ENCODE measurements at places on chromosomes 4 and X.

DNA sequence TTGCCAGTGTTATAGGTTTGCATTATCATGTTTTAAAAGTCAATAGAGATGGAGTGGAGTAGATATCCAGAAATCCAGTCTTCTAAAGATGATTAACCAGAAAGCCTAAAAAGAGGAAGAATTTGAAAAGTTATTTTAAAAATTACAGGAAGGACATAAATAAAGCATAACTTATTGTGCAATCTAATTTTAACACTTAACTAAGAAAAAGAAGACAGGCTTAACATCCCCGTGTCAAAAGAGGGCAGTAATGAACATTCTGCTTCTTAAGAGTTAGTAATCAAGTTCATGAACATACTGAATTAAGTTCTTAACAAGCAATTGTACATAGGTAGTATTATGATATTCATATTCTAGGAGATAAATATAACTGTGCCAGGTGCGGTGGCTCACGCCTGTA, 39.3 kb downstream of the ELF2 start:
- no peak for DNase-seq

- peak; percentile 8 for DNase-seq
Observed at GRCh38 chr4:74364652-74365491, at the start of gene EREG. Gene EREG (plus strand): TSS chr4:74365145. CDS start chr4:74365309, 164 bp downstream.

DNA sequence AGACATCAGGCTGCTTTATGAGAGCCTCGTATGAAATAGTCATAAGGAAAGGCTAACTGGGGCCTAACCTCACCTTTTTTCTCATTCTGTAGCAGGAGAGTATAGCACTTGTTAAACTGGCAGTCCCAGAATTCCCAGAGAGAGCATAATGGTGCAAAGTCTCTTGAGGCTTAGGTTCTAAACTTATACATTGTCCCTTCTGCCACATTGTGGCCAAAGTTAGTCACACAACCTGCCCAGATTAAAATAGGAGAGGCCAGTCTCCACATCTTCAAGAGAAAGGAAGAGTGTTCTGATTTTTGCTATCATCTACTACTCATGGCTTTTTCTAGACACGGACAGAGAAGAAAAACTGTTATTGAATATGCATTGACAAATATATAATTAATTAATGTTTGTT, 1588.9 kb upstream of the PCDH7 start:
- no peak for DNase-seq

DNA sequence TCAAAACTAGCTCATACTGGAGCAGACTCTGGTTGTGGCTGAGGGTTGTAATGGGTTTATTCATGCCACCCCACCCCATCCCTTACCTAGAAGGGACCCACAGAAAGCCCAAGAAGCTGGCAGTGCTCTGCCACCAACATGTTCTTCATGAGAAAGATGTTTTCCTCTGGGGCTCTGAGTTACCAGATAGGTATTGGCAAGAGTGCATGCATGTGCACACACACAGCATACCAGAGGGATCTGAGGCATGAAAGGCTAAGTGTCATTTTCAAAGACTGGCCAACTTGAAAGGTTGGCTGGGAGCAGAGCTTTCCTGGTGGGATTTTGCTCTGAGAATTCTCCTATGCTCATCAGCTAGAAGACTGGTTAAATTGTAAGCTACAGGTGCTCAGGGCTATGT, 65.2 kb downstream of the PHOX2B start:
- no peak for DNase-seq

DNA sequence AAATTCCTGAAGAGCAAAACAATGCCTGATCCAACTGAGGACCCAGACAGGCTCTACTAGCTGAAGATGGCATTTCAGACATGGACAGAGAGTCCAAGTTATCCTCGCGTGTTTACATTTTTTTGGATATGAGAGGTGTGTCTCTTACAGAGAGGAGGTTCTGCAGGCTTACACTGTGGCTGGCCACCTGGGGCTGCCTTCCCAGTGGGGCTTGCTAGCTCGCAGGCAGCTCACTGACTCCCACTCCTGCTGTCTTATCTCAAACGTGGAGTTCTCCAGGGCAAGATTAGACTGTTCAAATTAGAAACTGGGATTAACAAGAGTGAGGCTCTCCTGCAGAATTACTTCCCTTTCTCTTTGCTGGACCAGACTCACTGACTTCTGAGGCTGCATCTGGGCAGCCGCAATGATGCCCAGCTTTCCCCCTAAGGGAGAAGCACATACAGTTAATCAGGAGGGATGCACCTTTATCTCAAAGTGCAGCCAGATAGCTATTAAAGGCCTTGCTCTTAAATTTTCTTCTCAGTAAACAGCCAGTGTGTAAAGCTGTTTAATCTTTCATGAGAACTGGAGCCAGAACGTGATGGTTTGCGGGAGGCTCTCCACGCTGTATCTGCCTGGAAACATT, 123.0 kb downstream of the ENPP6 start:
- DNase-seq: no peak

- no peak for DNase-seq
Observed at GRCh38 chr4:4507923-4508322, 33.9 kb downstream of the STX18 start.

DNA sequence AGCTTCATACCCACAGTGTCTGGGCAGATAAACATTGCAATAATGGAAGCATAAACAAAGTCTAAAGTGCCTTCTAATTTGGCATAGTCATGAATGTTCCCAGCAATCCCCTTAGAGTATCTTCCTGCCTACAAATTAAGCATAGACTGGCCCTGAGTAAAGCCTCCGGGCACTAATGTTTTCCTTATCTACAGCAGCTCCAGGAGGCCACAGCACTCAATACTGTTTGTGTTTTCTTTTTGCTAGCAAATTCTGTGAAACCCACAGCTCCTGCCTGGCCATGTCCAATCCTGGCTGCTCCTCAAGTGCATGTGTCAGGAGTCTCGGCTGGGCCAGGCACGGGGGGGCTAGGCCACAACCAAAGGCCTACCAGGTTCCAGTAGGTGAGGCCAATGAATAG, 102.7 kb upstream of the TBC1D9 start:
- DNase-seq: no peak

DNA sequence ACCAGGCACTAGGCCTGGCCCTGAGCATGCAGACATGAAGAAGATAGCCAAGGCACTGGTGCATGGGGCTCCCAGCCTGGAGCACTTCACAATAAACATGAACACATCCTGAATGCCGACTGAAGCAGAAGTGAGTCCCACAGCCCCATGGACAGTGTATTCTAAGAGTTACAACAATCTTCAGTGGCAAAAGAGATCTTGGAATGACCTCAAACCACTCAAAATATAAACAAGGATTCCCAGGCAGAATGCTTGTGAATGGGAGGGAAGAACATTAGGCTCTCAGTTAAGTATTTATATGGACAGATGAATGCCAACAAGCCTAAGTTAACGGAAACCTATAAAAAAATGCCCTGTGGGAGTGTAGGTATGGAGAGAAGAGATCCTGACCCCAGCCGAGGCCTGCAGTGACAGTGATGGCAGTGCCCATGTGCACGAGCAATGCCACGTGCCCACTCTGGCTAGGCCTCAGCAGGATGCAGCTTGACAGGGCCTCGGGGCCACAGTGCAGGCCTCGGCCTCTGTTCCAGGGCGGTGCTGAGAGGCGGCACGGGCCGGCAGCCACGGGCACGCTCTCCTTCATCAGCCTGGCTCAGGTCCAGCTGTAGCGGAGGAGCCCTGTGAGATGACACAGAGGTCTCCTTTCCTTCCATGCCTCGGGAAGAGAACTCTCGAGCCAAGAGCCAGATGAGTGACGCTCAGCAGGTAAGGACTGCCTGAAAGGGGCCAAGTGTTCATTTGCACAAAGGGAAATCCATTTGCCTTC, 49.2 kb downstream of the IRF2 start:
- DNase-seq: no peak

- no peak for DNase-seq
Observed at GRCh38 chr4:95869961-95870500, 30.1 kb downstream of the PDHA2 start.

DNA sequence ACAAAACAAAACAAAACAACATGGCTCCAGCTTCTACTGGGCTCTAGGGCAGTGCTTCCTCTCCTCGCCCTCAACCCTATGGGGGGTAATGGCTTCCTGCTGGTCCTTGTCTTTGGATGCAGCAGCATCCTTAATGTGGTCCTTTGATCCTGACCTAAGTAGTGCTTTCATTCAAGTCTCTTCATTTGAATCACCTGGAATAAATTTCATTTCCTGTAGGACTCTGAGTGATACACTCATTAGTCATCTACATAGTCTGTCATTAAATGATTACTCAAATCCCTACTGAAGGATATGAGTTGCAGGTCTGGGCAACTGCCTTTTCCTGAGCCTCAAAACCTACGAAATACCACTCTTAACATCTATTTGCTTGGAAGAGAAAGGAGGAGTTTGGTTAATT, 54.5 kb downstream of the RHOH start:
- DNase-seq: no peak

- no peak for DNase-seq
Observed at GRCh38 chrX:44105228-44105913, 132.2 kb upstream of the NDP start.

DNA sequence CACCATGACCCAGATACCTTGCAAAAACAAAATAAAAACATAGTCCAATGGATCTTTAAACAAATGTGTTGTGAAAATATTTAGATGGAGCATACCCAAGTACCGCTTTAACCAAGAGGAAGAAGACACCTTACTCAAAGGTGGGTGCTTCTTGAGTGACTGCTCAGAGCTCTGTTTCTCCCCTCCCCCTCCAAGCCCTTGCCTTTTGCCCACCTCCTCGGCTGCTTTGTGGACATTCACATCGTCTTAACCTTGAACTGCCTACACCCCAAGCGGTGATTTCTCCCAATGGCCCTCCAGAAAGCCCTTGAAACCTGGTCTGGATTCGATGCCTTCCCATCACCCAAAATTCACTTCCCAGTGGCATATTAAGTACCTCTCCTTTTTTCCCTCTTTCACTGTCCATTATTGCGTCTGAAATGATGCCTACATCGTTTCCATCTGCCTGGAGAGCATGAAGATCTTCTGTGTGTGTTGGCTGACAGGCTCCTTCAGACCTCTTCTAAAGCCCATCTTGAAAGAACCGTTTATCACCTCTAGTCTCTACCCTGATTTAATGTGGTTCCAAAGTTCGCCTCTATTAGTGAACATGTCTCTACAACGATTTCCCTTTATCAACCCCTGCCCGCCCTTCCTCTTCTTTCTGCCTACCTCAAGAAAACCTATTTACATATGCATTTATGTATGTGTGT, 968 bp downstream of the GPRIN3 start:
- DNase-seq: peak; percentile 22

DNA sequence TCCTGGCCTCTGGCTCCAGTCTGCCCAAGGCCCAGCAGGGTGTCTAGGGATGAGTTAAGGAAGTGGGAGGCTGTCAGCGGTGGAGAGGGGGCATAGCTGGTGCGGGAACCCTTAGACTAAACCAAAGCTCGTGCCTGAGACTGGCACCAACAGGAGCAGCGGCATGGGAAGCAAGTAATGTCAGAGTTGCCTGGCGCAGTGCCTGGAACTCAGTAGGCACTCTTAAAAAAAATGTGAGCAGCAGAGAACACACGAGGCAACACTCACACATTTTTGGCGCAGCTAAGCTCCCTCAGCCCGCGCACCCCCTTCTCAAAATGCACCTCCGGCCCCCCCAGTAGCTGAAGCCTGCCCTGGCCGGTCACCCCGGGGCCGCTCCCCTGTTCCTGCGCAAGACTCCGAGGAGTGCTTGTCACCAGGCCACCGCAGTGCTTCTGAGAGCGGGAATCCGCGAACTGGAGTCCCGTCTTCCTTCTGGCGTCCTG, 583 bp downstream of the GABRE start:
- no peak for DNase-seq

- DNase-seq: no peak
Observed at GRCh38 chrX:108123591-108124366, 32.2 kb downstream of the ATG4A start.

DNA sequence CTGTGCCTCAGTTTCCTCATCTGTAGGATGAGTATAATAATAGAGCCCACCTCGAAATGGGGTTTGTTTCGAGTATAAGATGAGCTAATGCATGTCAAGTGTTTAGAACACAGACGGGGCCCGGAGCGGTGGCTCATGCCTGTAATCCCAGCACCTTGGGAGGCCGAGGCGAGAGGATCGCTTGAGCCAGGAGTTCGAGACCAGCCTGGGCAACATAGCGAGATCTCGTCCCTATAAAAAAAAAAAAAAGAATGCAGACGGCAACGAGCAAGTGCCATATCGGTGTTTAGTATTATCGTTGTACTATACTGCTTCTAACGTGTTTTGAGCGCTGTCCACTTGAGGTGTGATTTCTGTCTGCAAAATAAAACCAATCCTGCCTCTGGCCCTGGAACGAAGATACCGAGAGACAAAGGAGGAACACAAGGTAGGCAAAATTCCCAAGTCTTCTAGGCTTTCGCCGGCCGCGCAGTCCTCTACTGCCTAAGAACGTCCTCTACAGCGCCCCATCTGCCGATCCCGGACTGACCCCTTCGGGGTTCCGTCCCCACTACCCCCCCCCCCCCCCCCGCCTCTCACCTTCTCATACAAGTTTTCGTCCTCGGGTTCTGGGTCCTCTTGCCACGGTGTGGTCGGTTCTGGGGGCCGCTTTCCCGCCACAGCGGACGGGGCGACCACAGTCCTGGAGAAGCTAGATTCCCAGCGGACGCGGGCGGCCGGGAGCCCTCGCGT, 442 bp downstream of the NDUFB11 start:
- DNase-seq: no peak

GRCh38 chr4:104593019-104593418, 98.3 kb upstream of the CXXC4 start:
- no peak for DNase-seq

DNA sequence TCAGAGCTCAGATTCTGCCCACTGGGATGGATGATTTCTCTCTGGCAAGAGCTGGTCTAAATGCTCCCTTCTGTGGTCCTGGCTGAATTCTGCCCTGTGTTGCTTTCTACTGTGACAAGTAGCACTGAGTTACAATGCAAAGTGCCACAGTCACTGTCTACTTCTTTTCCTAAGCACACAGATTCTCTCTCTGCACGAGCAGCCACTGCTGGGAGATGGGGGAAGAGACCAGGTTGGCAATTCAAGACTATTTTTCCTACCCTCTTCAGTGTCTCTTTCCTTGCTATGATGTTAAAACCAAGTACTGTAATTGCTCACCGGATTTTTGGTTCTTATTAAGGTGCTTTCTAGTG, 45.5 kb downstream of the STAP1 start:
- DNase-seq: no peak

DNA sequence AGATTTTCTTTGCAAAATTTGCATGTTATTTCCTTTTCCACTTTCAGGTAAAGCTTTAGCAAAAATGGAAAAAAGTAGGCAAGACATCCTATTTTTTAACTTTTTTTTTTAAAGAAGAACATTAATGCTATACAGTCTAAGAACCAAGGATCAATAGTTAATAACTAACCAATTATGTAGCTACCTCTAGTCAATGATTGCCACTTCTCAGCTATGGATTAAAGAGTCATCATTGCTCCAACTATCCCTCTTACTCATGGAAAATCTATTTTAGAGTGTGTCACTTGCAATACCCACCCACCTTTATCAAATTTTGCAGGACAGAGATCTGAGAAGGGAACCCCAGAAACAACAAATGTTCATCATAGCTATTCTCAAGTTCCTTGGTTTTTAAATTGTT, 223.1 kb downstream of the ANK2 start:
- no peak for DNase-seq

DNA sequence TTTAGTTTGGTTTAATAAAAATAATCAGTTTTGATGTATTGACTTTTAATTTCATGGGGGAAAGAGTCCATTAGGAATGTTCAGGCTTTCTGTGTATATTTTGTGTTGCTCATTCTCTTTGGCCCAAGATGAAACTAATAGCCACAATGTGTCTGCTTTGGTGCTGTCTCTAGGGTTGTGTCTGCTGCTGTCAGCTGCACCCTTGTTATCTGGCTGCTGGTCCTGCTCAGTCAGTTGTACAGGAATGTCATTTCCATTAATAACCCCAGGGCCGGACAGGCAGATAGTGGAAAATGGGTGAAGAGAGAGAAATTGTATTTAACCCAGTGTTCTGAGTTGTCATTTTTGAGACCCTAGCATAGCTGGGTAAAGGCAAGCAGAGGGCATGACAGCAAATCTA, 115.1 kb downstream of the PHEX start:
- DNase-seq: no peak

Measured in NCI-H524 treated with DMSO at 0.1 percent for 48 hours (cell line).